Stimulated activated CD4-positive, alpha-beta T cell treated with anti-CD3 and anti-CD28 coated beads, Interleukin-1b, Interleukin-23, amount 100 ng/mL, for 48 hours (primary cell): ENCODE measurements at places on chromosomes 1 and 21.

GRCh38 chr1:165284454-165284853 lies 72.1 kb downstream of the LMX1A start:
- DNase-seq, result no peak

GRCh38 chr1:41366455-41367287 lies 5.4 kb downstream of the FOXO6 start:
- no peak for DNase-seq

- no peak for DNase-seq
These were observed 58.4 kb downstream of the KLHDC7A start for GRCh38 chr1:18539171-18539570.

DNA sequence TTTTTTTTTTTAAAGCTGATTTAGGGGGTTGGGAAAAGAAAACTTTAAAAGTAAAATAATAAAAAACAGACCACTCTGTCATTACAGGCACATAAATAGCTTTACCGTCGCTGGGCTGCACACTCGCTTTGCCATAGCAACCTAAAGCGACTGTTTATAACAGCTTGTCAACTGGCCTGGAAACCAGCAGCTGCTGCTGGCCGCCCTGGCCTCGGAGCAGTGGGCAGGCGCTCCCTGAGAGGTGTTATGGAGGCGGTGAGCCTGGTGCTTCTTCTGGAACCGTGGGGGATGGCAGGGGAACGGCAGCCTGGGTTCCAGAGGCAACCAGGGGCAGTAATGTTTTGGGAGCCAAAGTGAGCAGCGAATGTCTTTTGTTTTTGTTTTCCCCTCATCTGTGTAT lies 45.7 kb downstream of the ATP2B4 start:
- DNase-seq, result no peak

- no peak for DNase-seq
These were observed 25.3 kb upstream of the PEF1 start for GRCh38 chr1:31669786-31670592.

- no peak for DNase-seq
These were observed 22.6 kb downstream of the PCNT start for GRCh38 chr21:46346296-46347202.

- DNase-seq, result no peak
These were observed 53.4 kb upstream of the IFFO2 start for GRCh38 chr1:19009882-19010321.

- DNase-seq, result no peak
These were observed 35.6 kb downstream of the MSTO1 start for GRCh38 chr1:155645648-155646047.

GRCh38 chr1:119815361-119815760 lies 4.1 kb upstream of the REG4 start:
- no peak for DNase-seq

DNA sequence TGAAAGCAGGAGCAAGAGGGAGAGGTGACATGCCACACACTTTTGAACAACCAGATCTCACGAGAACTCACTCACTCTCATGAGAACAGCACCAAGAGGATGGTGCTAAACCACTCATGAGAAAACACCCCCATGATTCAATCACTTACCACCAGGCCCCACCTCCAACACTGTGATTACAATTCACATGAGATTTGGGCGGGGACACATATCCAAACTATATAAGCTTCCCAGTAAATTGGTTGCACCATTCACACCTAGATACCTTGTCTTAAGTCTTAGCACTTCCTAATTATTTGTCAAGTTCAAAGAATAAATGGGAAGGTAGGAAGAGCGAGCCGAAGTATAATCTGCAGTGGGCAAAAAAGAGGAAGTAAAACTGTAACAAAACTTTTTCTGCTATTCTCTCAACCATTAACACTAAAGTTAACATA lies 34.3 kb downstream of the AMY1C start:
- no peak for DNase-seq
